NCI-H1092 treated with DMSO at 0.1 percent for 48 hours (cell line): ENCODE measurements at places on chromosomes 3 and 15.

GRCh38 chr3:18024715-18025114 is 282.3 kb upstream of the TBC1D5 start:
- DNase-seq, result no peak

GRCh38 chr3:33886015-33886414 is 87.6 kb downstream of the PDCD6IP start:
- no peak for DNase-seq

GRCh38 chr15:35616498-35617271 is 70.7 kb upstream of the DPH6 start:
- DNase-seq, result no peak

- DNase-seq, result no peak
Observed at GRCh38 chr15:86690566-86690965, 610.9 kb downstream of the AGBL1 start.

DNA sequence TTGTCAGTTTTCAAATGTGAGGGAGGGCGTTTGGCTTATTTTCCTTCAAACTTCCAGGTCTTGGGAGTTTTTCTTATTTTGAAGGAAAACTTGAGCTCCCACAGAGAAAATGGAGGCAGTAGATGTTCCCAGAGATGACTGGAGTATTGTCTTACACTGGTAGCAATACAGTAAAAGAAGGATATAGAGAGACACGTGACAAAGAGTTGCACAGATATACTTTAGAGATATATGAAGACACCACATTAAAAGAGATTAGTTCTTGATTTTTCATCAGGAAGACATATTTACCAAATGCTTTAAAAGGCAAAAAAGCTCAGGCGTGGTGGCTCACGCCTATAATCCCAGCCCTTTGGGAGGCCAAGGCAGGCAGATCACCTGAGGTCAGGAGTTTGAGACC is 490.9 kb downstream of the FOXP1 start:
- no peak for DNase-seq

- no peak for DNase-seq
Observed at GRCh38 chr3:58607816-58608215, 30.6 kb upstream of the FAM107A start.

DNA sequence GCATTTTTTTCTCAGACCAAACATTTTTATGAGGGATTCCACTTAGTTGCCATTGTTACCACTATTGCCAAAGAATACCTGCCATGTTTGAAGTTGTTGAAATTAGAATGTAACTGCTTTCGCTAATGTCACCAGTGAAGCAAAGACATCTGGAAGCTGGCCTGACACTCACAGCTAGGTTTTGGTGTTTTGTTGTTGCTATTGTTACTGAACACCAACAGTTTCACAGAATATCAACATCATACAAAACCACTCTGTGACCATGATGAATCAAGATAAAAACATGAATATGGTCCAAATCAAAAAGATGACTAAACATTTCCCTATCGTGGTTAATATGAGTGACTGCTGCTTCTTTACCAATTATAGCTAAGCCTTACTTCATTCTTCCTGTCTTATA is 6.9 kb upstream of the CFAP20DC start:
- no peak for DNase-seq

- no peak for DNase-seq
Observed at GRCh38 chr3:135806317-135806716, 159.2 kb upstream of the PPP2R3A start.

DNA sequence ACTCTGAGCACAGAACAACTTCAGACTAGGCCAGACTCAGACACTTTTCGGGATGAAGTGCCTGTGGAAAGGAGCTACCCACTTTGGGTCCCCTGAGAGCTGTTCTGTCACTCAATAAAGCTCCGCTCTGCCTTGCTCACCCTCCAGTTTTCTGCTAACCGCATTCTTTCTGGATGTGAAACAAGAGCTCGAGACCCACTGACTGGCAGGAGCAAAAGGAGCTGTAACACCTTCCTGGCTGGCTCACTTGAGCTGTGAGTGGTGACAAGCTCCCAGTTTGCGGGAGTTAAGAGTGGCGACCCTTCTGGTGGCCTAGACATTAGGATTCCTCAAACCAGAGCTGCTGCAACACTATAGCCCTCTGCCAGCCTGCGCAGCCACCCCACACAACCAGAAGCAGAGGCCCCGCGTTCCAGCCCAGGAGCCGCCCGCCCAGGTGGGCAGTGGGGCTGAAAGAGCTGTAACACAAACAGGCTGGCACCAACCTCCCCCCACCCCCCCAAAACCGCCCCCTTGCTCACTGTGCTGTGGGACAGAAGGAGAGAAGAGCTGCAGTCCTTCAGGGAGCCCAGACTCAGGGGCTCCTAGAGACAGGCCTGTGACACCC is 1178.1 kb upstream of the GBE1 start:
- no peak for DNase-seq

GRCh38 chr3:143362115-143362991 is 242.8 kb downstream of the CHST2 start:
- DNase-seq, result no peak

DNA sequence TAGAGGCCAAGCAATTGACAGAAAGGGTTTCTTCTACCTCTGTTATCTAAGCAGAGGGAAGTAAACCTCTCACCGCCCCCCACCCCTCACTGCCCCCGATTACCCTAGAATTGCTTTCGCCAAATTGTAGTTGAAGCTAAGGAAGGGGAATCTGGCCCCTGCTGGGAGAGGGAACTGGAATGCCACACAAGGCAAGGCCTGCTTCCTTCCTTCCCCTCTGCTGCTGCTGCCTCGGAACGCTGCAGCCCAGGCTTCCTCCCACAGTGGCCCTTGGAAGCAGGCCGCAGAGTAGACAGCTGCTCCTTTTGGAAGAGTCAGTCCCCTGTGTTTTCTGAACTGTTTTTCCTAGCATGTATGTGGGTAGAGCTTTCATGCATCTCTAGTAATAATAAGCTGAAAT is 21.6 kb downstream of the RLBP1 start:
- DNase-seq, result no peak

- no peak for DNase-seq
Observed at GRCh38 chr3:1552831-1553230, 460.0 kb downstream of the CNTN6 start.

DNA sequence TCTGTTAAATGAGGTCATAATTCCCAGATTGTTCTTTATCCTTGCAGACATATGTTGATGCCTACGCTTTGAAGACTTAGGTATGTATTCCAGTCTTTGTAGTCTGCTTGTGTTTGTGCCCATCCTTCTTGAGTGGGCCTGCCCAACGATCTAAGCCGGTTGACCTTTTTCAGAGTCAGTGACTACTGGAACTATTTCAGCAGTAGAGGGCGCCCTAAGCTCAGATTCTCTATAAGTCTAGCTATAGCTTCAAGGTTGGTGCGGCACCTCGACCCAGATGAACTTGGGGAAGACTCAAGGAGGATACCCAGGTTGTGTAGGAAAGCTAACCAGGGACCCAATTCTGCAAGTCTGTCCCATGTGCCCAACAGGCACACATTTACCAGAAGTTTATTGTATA is 228.8 kb upstream of the PPP2R3A start:
- no peak for DNase-seq

GRCh38 chr3:147554332-147554731 is 145.2 kb downstream of the ZIC1 start:
- no peak for DNase-seq

DNA sequence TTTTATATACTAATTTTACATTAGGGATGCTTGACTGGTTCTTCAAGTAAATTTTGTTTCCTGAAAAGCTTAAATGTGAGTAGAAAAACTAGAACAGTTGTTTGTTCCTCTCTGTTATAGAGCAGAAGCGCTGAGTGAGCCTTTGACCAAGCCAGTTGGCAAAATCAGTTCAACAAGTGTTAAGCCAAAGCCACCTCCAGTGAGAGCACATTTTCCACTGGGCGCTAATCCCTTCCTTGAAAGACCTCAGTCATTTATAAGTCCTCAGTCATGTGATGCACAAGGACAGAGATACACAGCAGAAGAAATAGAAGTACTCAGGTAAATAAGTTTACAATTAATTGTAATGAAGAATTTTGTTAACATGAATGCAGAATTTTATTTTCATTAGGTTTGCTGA is 14.6 kb downstream of the CAPN7 start:
- no peak for DNase-seq

GRCh38 chr3:4302747-4303146 is 422 bp upstream of the SETMAR start:
- DNase-seq, result no peak

DNA sequence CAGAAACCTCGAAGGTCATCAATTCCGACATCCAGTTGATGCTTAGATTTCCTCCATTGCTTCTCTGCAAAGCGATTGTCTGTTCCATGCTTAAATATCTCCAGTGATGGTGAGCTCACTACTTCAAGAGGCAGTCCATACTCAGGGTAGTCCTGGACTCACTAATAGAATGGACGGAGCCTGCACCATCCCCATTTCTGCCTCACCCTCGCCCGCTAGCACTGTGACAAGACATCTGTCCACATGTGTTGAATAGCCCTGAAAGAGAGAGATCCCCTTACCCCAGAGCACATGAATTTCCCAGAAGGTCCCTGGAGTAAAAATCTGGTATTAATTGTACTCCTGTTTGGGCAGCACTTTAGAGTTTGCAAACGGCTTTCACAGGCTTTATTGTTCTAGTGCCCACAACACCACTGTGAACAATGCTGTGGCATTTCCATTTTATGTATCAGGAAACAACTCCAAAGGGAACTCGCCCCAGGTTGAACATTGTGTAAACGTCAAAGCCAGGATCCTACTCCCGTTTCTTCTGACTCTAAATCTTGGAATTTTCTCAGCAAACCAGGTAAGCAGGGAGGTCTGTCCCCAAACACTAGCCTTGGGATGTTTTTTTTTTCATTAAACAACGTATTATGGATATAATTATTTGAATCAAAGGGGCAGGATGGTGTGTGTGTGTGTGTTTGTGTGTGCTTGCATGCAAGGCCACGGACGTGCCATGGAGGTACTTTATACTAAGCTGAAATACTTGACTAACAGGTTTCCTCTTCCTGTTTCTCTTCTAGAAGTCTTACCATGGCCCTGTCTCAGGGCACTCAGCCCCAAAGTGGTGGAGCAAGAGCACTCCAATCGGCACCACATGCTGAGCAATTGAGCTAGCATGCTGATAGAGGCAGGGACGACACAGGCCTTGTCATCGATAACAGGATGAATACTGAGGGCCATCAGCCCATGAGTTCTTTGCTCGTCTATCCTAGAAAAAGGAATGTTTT is 198.3 kb downstream of the OPA1 start:
- no peak for DNase-seq

DNA sequence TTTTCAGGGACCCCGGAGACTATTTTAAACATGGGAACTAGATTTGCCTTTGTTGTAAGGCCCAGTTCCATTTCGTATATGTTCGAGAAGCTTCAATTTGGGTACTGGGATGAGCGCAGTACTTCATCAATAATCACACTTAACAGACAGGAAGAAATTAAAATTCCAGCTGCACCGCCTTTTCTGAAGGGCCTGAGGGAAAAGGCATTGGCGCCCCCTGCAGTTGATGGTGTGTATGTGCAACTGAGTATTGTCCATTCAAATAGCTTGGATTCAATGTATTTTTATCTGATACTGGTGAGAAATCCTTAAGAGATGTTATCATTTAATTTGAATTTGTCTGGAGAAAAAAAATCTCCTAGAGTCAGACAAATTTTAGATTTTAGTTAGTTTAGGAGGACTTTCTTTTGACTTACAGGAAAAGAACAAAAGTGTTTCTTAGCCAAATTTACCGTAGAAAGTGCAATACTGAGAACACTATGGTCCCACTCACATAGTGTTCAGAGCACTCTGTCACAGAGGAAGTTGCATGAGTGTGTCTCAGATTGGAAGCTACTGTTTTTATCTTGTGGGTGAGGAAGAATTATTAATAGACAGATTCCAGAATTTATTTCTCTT is 5.4 kb upstream of the ALDH1A2 start:
- peak; percentile 35 for DNase-seq

GRCh38 chr3:4061783-4062360 is 241.3 kb upstream of the SETMAR start:
- no peak for DNase-seq

GRCh38 chr3:160586679-160587078 is 21.3 kb upstream of the KPNA4 start:
- DNase-seq, result no peak

DNA sequence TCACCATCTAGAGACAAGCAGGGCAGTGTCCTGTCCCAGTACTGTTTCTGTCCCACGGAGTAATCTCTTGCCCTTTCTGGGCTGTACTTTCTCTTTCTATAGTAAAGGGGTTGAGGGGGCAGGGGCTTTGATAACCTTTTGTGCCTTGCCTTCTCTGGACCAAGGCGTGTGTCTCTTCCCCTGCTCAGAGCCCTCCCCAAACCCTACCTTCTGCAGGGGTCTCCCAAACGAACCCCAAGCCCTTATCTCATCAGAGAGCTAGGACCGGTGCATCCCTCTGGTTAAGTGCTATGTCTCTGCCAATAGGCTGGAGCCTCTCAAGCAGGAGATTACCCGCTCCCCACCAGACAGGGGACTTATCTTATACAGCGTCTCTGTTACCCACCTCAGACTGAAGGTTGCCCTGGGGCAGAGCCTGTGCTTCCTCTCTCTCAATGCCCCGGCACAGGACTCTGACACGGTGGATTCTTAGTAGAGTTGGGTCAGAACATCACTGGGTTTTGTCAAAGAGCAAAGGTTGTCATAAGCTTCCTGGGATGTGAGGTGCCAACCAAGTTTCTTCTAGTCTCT is 2.9 kb downstream of the PLEKHO2 start:
- DNase-seq, result no peak

DNA sequence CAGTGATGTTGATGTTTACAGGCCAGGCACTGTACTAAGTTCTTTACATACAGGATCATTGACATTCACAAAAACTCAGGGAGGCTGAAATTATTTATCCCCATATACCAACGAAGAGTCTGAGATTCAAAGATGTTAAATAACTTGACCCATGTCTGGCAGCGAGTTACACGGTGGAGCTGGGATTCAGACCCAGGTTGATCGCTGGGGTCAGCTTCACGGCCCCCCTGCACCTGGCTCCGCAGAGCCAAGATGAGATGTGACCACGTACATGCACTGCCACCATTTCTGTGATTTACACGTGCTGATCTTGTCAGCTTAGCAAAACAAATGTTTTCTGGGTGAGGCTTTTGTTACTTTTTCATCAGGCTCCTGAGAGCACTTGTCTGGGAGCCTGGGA is 109.8 kb downstream of the EEFSEC start:
- no peak for DNase-seq

DNA sequence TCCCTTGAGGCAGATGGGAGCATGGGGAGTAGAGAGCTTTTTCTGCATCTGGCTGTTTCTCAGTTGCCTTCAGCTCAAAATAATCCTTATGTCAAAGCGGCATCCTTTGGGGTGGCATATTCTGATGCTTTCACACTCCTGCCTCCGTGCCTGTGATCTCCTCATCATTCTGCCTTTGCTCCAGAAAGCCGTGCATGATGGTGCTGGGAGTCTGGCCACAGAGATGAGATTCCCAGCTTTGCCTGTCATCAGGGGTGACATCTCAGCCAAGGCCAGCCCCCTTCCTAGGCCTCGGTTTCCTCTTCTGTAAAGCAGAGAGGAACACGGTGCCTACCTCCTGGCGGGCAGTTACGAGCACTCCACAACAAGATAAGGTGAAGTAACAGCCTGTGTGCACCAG is 96.3 kb upstream of the ALDH1A3 start:
- DNase-seq, result no peak

DNA sequence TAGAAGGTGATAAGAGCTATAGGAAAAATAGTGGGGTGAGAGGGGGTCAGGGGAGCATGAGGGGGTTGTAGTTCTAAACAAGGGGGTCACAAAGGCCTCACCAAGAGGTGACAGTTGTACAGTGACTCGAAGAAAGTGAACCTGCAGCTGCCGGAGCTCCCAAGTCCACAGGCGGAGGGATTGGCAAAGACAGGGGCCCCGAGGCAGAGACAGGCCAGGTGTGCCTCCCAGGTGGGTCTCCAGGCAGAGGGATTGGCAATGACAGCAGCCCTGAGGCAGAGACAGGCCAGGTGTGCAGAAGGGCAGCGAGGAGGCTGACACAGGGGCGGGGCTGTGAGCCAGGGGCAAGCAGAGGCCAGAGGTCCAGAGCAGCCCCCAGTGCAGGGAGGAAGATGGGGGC is 63.7 kb downstream of the DNAJB8 start:
- DNase-seq, result no peak
